Pulmonary artery endothelial cell (primary cell): ENCODE measurements at places on chromosomes 3 and 15. TPM values are rescaled to one million over a fixed set of nuclear protein-coding genes. Genes with fewer than 3 reads are reported as not detected.

SLC28A2 gene
- not detected in 2 replicates for total RNA-seq

C2CD4A gene
- 0.74 and 3.2 TPM in 2 replicates for total RNA-seq

VEPH1 gene
- 261 and 264 TPM in 2 replicates for total RNA-seq

ROBO2 gene
- total RNA-seq, result 0.42 and 2.9 TPM in 2 replicates

SGO1 gene
- total RNA-seq, result 5.4 and 8.8 TPM in 2 replicates

SLC51A gene
- total RNA-seq, result not detected in 2 replicates

GRAMD1C gene
- total RNA-seq, result 19.0 and 20.2 TPM in 2 replicates

ARHGEF26 gene
- total RNA-seq, result 0.13 and 0.25 TPM in 2 replicates

DNAH1 gene
- 1.3 and 2.5 TPM in 2 replicates for total RNA-seq

GOLGA8S gene
- under 0.01 and 0.04 TPM in 2 replicates for total RNA-seq

GPR171 gene
- total RNA-seq, result not detected in 2 replicates

AGBL1 gene
- not detected in 2 replicates for total RNA-seq

HRG gene
- total RNA-seq, result not detected in 2 replicates

SOX2 gene
- total RNA-seq, result not detected in 2 replicates

ADAMTS17 gene
- 0.13 and 0.14 TPM in 2 replicates for total RNA-seq

MUSTN1 gene
- not detected in 2 replicates for total RNA-seq

MAGEL2 gene
- under 0.01 TPM in 1 of 2 replicates, not detected in the other for total RNA-seq

GDPGP1 gene
- total RNA-seq, result 7.3 and 10.2 TPM in 2 replicates

TRA2B gene
- total RNA-seq, result 234 and 333 TPM in 2 replicates

BSN gene
- total RNA-seq, result under 0.01 TPM in 2 replicates

NR2E3 gene
- total RNA-seq, result 0.11 TPM in 1 of 2 replicates, not detected in the other

RASSF1 gene
- total RNA-seq, result 17.0 and 22.5 TPM in 2 replicates
